ENCODE measurements at places on chromosomes 1 and 21.

DNA sequence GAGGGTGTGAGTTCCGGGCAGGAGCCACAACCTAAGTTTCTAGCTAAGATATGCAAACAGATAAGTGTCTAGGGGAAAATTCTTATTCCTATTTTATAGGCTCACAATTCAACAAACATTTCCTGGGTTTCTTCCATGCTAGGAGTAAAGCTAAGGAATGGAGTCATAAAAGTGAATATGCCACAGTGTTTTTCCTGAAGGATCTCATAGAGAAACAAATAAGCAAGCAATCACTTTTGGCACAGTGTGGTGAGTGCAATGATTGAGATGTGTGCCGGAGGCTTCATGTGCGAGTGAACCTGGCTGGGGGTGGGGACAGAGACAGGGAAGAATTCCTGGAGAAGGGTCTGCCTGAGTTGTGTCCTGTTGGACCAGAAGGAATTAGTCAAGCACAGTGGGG, 147.4 kb downstream of the TENT5C start:
- peaks cover 10% of the 10 kb centered on the region for H3K4me1 ChIP-seq
- DNase-seq: no peak
- no peaks in the 10 kb centered on the region for H3K36me3 ChIP-seq
- no peaks in the 10 kb centered on the region for H3K27me3 ChIP-seq
- H3K4me3 ChIP-seq: no peak overlapping the region

DNA sequence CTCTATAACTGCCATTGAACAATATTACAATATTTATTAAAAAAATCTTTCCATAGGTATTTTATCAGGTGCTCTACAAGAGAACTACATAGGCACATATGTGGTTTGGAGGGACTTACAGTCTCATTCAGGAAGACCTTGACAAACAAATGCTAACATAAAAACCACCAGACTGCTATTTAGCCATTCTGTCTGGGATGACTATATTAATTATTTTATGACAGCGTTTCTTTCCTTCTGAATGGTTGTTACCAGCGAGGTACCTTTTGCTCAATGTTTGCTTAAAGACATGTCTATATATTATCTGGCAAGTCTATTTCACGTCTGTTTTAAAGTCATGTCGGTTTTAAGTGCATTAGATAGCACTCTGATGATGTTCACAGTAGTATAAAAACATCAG, 69.7 kb downstream of the RUNX1 start:
- no peak overlapping the region for H3K4me3 ChIP-seq
- DNase-seq: no peak
- no peaks in the 10 kb centered on the region for H3K4me1 ChIP-seq
- H3K27ac ChIP-seq: no peak overlapping the region

- H3K36me3 ChIP-seq: no peaks in the 10 kb centered on the region
- peaks cover 13% of the 10 kb centered on the region for H3K4me1 ChIP-seq
- H3K4me3 ChIP-seq: no peak within 1 kb of the TSS
- peaks cover 36% of the 10 kb centered on the region for H3K27me3 ChIP-seq
- no peak within 1 kb of the TSS for H3K27ac ChIP-seq
Measured at GRCh38 chr1:17307946-17308345, at the start of gene PADI4. PADI4 (plus strand) TSS chr1:17308197; CDS start chr1:17308223, 26 bp downstream.

GRCh38 chr1:76843821-76844464, 23.3 kb upstream of the ST6GALNAC5 start:
- H3K4me1 ChIP-seq: no peaks in the 10 kb centered on the region
- no peaks in the 10 kb centered on the region for H3K36me3 ChIP-seq
- no peak for DNase-seq
- no peak overlapping the region for H3K4me3 ChIP-seq
